Mononuclear cell (primary cell): ENCODE measurements at places on chromosomes 7 and 10. TPM values are rescaled to one million over a fixed set of nuclear protein-coding genes. Genes with fewer than 3 reads are reported as not detected.

Gene ENTPD1
- 30.1 TPM for total RNA-seq

Gene STRIP2
- total RNA-seq = 0.42 TPM

Gene CEP55
- total RNA-seq = 0.42 TPM

Gene H2BK1
- total RNA-seq = not detected

Gene CCT6A
- 54.6 TPM for total RNA-seq

Gene AKR1C3
- total RNA-seq = 6.3 TPM

Gene ASB4
- 0.10 TPM for total RNA-seq

Gene MYL7
- not detected for total RNA-seq

Gene UBTD1
- 6.3 TPM for total RNA-seq

Gene VGF
- not detected for total RNA-seq

Gene ST7
- total RNA-seq = 9.3 TPM

Gene DIP2C
- total RNA-seq = 1.7 TPM

Gene ELMO1
- total RNA-seq = 215 TPM

Gene ADRA2A
- total RNA-seq = 0.21 TPM

Gene LHFPL3
- not detected for total RNA-seq

Gene NUTM2E
- total RNA-seq = 0.42 TPM

Gene TRIM50
- not detected for total RNA-seq

Gene MYO1G
- 180 TPM for total RNA-seq

Gene HOXA7
- total RNA-seq = 0.10 TPM

Gene LRWD1
- 7.0 TPM for total RNA-seq

Gene AKR1C1
- total RNA-seq = 3.3 TPM

Gene PYROXD2
- 2.2 TPM for total RNA-seq

Gene MBL2
- not detected for total RNA-seq

Gene GPR141
- 3.8 TPM for total RNA-seq

Gene MGMT
- total RNA-seq = 10.3 TPM

Gene DOCK4
- 5.6 TPM for total RNA-seq

Gene STAG3
- total RNA-seq = 6.7 TPM

Gene FRMD4A
- 0.63 TPM for total RNA-seq

Gene KLLN
- total RNA-seq = 0.84 TPM

Gene ENO4
- not detected for total RNA-seq

Gene PNLIP
- total RNA-seq = not detected

Gene PTF1A
- not detected for total RNA-seq

Gene ADAM22
- total RNA-seq = 0.94 TPM

Gene FAM25A
- total RNA-seq = not detected

Gene GIMAP6
- 26.2 TPM for total RNA-seq

Gene GNGT1
- total RNA-seq = not detected

Gene CNTNAP2
- total RNA-seq = 1.0 TPM

Gene FXYD4
- total RNA-seq = not detected

Gene ATXN7L1
- total RNA-seq = 7.1 TPM

Gene NKX6-2
- total RNA-seq = not detected

Gene CROT
- 6.9 TPM for total RNA-seq

Gene FEZF1
- total RNA-seq = not detected

Gene OPN1SW
- not detected for total RNA-seq

Gene RBP3
- not detected for total RNA-seq

Gene RASA4B
- total RNA-seq = 9.3 TPM

Gene PNLIPRP3
- not detected for total RNA-seq

Gene SLC26A3
- not detected for total RNA-seq

Gene C10orf53
- not detected for total RNA-seq

Gene ANXA8
- 0.31 TPM for total RNA-seq
